ENCODE measurements at places on chromosomes 7 and 10.
A peak's percentile ranks its signal among the peaks of the same experiment; 100 is the strongest.

- no peak for DNase-seq
These were observed 250.9 kb upstream of the TMEM72 start for GRCh38 chr10:44660271-44660670.

DNA sequence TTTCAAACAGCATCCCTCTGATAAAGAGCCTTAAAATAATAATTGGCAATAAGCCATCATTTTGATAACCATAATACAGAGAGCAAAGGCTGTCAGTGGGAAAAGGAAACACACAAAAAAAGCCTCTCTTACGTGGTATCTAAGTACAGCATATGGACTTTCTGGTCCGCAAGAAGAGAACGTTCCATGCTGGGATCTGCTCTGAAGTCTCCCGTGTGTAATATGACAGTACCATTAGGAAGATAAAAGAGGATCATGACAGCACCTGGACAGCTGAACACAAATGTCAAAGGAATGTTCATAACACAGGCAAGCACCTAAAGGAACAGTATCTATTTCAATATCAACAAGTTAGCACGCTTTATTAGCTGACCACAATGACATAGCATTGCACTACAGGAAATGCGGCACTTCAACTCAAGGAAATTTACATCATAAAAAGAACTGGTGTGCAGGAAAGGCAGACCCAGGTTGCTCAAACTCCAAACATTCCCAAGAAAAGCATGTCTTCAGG is 9.9 kb downstream of the DCLRE1A start:
- no peak for DNase-seq

DNA sequence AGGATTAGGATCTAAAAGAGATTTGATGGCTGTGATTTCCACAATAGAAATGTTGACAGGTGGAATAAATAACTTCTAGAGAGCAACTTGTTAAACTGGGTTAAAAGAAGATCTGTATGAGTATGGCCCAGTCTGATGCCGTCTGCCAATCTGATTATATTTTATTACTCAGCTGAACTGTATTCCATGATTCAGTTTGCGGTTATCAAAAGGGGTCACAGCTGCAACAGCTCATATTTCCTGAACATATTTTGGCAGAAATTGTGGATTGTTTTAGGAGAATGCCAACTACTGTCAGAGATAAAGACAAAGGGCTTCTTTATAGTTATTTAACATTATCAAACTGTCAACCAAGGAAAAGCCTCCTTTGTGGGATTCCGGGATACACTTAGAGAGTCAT is 244.8 kb upstream of the MINDY3 start:
- no peak for DNase-seq

GRCh38 chr10:80421707-80422536 is 13.6 kb downstream of the PRXL2A start:
- no peak for DNase-seq

GRCh38 chr10:30574432-30574796 is 55.1 kb downstream of the LYZL2 start:
- DNase-seq: no peak

- DNase-seq: no peak
These were observed 33.5 kb downstream of the PROSER2 start for GRCh38 chr10:11856678-11857077.

- no peak for DNase-seq
These were observed 44.1 kb downstream of the MTURN start for GRCh38 chr7:30178748-30179436.

DNA sequence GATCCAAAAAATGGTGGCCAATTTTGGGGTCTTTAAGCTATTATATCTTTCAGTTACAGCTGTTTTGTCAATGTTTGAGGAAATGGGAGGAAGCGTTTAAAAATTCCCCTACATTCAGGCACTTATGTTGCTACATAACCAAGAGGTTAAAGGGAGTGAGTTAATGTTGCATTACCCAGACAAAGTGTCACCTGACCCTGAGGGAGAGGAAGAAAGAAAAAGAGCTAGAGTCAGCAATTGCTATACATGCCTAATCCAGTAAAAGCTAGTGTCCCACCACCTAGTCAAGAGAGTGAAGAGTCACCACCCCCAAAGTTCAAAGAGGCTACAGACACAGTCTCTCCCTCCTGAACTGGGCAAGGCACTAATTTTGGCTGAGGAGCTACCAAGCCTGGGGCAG is 69.5 kb upstream of the ZNF92 start:
- DNase-seq: no peak

GRCh38 chr7:7962851-7963250 is 5.7 kb upstream of the GLCCI1 start:
- no peak for DNase-seq

- no peak for DNase-seq
These were observed 396.1 kb upstream of the KLF6 start for GRCh38 chr10:4181081-4181480.

- no peak for DNase-seq
These were observed 46.2 kb downstream of the SMNDC1 start for GRCh38 chr10:110258542-110258941.

DNA sequence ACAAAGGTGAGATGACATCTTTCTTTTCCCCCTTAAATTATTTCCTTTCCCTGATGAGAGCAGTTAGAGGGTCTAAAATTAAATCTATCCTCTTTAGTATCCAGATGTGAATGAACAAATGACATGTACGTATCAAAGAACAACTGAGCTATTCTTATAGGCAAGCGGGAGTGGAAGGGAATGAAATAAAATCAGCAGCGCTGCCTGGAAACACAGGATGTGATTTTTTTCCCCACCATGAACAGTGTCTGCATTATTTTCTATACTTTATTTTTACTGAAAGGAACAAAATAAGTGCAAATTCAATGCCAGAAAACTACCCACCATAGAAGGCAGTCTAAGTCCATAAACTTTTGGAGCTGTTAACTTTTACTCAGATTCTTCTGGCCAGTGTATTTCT is 40.6 kb downstream of the SLC26A4 start:
- no peak for DNase-seq

GRCh38 chr10:93435621-93436397 is 46.3 kb downstream of the MYOF start:
- DNase-seq: no peak

GRCh38 chr10:114323023-114323422 is 81.3 kb downstream of the AFAP1L2 start:
- DNase-seq: no peak

- DNase-seq: no peak
These were observed 51.6 kb upstream of the MGMT start for GRCh38 chr10:129415215-129416140.

- no peak for DNase-seq
These were observed 79.2 kb downstream of the NEUROD6 start for GRCh38 chr7:31261341-31261740.

DNA sequence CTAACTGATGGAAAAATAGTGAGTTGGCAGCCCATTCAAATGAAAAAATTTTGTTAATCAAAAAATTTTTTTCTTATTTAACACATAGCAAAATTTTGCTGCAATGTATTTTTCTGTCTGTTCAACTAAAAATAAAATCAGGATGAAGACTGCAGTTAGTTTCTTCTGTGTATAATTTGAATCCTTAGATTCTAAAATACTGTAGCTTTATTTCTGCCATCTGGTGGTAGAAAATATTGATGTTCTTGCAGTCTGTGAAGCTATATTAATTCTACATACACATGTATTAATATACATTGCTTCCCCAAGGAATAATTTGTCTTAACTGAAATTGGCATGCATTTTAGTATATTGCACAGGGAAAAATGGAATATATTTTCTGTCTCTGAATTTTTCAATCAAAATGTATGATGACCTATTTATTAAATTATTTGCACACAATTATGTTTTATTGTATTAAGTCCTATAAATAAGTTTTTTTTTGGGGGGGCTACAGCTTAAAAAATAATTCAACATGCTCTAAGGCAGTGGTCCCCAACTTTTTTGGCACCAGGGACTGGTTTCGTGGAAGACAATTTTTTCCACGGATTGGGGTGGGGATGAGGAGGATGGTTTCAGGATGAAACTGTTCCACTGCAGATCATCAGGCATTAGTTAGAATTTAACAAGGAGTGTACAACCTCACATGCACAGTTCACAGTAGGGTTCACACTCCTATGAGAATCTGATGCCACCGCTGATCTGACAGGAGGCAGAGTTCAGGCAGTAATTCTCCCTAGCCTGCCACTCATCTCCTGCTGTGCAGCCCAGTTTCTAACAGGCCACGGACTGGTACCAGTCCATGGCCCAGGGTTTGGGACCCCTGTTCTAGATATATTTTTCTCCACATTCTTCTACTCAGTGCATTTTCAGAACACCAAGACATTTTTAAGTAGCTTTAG is 119.4 kb downstream of the GNAT3 start:
- DNase-seq: peak; percentile 48

DNA sequence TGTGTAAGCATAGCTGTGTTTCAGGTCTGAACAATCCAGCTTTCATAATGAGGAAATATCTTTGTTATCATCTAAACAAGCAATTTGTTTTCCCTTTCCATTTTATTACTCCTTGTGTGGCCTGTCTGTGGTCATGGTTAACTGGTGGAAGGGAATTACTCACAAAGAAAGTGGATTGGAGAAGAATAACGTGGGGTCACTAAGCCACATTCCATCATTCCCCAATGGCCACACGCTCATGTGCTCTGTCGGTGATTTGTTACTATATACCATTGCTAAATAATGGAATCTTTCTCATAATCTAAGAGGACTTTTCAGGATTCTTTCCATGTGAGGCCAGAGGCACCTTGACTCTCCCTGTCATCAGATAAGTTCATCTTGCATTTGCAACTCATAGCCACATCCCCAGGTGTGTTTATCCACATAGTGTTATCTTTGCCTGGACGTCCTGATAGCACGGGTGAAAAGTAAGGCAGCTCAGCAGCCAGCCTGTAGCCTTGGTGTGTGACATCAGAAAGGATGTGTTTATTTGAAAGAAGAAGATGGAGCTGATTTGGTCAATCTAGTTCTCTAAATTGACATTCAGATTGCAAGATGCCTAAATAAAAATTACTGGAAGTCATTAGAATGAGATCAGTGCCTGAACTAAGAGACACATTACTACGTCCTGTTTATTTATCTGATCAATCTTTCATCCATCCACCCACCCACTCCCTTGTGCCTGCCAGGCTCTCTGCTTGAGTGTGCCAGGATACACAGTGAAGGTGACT is 128.9 kb downstream of the CELF2 start:
- DNase-seq: no peak

DNA sequence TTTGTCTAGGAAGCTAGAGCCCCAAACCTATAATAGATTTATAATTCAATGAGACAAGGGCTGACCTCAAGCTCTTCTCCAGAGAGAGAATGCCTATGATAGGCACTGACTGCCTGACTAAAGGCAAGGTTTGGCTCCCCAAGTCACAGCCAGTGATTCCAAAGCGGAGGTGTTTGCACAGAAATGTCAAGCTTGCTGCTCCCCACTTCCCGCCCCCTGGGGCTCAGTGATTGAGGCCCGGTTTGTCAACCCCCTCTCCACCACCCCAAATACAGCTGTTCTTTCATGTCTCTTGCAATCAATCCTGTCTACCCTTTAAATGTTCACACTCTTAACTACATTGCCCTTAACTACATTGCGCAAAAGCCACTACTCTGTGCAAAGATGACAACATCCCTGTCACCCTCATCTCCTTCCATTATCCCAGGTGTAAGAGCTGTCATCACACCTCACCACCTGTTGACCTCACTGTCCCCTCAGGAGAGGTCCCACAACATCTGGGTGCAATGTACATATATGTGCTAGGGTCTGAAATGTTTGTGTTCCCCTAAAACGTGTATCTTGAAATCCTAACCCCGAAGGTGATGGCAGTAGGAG is 58.0 kb downstream of the NUDCD3 start:
- DNase-seq: no peak

DNA sequence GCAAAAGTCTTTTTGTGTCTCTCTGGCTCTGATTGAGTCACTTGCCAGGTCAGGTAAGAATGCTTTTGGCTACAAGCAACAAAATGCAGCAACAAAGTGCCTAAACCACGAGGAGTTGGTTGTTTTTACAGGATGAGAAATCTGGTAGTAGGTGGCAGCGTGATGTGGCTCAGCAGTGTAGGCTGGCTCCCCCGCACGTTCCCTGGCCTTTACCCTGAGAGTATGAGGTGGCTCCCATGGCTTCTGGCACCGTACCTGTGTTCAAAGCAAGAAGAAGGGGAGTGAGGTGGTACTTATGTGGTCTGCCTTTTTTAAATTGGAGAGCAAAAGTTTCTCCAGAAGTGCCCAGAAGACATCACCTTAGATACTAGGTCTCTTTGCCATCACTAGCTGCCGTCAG is 11.7 kb downstream of the PRKRIP1 start:
- DNase-seq: no peak

DNA sequence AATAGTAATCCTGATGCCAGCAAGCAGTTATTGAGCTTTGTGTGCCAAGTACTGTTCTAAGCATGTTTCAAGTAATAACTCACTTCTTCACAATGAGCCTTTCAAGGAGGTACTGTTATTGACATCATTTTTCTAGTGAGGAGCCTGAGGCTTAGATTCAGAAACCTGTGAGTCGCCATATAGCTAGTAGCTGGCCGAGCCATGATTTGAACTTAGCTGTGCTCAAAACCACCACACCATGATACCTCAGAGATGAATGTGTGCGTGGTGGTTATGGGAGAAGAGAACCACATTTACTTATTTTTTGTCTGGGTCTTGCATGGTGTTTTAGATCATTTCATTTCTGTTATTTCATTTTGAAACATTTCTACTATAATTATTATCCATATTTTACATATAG is 578.9 kb downstream of the AUTS2 start:
- no peak for DNase-seq

GRCh38 chr7:55555160-55555559 is 17.1 kb downstream of the VOPP1 start:
- no peak for DNase-seq

GRCh38 chr7:92729751-92730150 is 106.6 kb downstream of the CDK6 start:
- no peak for DNase-seq

DNA sequence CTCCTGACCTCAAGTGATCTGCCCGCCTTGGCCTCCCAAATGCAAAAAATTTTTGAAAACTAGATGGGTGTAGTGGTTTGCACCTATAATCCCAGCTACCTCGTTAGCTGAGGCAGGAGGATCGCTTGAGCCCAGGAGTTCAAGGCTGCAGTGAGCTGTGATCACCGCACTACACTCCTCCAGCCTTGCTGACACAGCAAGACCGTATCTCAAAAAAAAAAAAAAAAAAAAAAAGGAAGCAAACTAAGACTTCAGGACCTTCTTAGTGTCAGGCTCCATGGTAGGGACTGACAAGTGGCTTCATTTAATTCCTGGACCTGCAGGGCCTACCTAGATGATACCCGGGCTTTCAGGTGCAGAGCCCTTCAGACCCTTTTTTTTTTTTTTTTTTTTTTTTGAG is 2.5 kb downstream of the POP7 start:
- DNase-seq: no peak

GRCh38 chr10:74244097-74244685 is 93.2 kb downstream of the ADK start:
- DNase-seq: peak; percentile 3

- DNase-seq: no peak
These were observed 5.6 kb upstream of the CDH23 start for GRCh38 chr10:71390921-71391690.

DNA sequence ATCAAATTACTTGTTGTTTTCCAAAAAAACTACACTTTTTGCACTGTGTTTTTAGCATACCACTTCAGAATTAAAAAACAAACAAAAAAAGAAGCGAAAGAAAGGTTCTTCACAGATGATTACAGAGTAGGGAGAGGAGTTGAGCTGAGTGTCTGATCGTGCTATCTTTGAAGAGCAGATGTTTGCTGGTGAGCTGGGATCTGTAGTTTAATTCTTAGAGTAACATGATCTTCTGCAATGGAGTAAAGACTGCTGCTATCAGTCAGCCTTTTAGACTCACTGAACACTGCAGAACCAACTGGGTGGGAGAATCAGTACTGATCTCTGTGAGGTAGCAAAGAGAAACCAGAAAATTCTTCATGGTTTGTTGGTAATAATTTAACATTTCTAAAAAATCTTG is 1197.8 kb upstream of the SORCS1 start:
- DNase-seq: no peak

- DNase-seq: peak; percentile 13
These were observed 34.6 kb upstream of the TPST1 start for GRCh38 chr7:66170309-66171231.
